ENCODE measurements at places on chromosomes 16 and 17.

DNA sequence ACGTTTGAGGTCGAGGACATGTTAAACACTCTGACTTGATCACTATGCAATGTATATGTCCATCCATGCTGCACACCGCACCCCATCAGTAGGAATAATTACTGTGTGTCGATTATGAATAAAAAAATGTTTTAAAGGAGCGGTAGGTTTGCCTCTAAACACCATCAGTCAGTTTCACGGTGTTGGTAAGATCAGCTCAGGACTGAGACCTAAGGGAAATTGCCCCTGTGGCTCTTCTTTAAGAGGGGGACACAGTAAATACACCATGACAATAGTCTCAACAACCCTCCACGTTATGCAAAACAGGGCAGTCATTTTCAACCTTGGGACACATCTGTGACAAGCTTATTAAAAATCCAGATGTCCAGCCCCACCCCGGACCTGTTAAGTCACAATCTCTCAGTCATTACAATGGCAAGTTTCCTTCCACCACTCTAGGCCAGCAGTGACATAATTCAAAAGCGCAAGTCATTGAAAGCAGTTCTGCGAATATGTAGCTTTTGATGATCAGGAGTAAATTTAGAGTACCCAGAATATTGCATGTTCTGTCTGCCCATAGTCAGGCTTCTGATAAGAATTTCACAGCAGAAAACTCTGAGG lies 1.2 kb downstream of the ATMIN start:
- peak; percentile 78 for DNase-seq

DNA sequence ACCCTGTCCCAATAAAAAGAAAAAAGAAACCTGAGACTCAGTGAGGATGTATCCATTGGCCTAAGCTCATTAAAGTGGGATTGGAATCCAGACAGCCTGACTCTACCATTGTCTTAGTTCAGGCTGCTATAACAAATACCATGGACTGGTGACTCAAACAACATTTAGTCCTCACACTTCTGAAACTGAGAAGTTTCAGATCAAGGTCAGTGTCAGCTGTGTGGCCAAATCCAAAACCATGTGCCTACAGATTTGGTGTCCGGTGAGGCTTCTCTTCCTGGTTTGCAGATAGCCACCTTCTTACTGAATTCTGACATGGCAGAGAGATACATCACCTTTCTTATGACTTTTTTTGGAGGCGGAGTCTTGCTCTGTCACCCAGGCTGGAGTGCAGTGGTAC lies 53.3 kb upstream of the KDM8 start:
- DNase-seq, result no peak

DNA sequence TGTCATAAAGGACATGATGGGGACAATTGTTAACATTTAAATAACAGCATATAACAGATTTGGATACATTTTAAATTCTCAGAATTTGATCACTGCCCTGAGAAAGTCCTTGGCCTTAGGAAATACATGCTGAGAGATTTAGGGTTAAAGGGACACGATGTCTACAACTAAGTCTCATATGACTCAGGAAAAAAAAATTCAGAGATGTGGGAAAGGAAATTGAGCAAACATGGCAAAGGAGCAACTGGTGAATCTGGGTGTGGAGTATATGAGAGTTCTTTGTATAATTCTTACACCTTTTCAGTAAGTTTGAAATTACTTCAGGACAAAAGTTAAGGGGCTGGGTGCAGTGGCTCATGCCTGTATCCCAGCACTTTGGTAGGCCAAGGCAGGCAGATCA lies 18.2 kb downstream of the MPP3 start:
- DNase-seq, result no peak

DNA sequence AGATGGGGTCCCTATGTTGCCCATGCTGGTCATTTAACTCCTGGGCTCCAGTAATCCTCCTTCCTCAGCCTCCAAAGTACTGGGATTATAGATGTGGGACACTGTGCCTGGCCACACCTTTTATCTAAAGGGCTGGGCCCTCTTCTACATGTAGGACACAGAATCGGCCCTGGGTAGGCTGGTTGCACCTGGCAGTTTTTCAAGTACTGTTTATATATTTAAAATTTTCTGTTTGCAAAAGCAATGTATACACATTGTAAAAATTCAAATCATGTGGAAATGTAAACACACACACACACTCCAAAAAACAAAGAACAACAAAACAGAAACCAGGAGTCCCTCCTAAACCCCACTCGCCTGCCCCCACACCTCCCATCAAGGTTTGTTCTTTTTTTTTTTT lies 28.1 kb upstream of the SIAH1 start:
- no peak for DNase-seq

GRCh38 chr16:66605177-66605978 lies 874 bp downstream of the CMTM3 start:
- DNase-seq, result peak; percentile 41

DNA sequence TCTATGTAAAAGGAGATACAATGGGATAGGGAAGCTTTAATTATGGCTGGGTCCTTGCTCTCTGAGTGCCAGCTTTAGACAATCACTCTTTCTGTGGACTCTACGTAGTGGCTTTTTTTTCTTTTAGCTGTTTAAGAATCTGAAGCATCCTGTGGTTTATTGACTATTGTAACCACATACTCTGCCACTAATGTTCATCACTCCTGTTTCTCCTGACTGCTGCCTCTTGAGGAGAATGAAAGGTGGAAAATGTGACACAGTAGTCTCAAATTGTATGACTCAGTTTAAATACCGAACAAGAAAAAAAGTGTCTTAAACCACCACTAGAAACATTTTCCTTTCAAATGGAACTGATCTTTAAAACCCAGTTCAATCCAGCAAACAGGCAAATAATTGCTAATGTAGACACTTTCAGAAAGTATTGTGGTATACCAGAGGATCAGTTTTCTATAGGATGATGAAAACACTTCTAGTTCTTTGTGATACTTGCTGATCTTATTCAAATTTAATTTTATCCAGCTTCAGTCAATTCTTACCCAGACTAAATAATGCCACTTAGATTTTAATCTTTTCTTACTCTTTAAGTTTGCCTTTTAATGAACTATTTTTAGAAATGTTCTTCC lies 302.7 kb upstream of the PMFBP1 start:
- DNase-seq, result no peak

- DNase-seq, result no peak
Observed at GRCh38 chr16:14232106-14232864, 161.2 kb downstream of the MRTFB start.

DNA sequence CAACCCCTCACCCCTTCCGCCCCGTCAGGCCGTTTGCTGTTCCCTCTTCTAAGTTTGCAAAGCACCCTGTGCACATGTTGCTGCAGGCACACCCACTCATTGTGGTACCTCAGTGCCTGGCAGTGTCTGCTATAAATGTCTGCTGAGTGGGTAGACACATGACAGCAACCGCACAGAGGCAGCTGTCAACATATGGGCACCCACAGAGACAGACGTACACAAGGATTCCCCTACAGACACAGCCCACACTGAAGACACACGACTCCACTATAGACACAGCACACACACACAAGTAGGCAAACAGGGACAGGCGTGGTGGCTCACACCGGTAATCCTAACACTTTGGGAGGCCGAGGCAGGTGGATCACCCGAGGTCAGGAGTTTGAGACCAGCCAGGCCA lies 17.8 kb upstream of the CRK start:
- no peak for DNase-seq

DNA sequence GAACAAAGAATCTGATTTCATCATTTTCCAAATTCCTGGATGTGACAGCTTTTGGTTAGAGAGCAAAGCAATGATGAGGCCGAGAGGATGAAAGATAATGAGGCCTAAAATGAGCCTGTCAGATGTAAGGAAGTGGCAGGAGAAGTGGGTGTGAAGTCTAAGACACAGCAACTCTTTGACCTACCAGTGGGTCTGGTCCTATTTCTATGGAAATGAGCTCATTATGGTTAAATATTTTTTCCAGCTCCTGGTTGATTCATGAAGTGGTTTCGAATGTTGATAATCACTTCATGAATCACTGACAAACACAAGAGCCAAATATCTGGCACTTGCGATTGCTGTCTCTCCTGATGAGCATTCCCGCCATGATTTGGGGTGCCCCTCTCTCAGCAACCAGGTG lies 273.3 kb upstream of the CDH5 start:
- DNase-seq, result no peak

DNA sequence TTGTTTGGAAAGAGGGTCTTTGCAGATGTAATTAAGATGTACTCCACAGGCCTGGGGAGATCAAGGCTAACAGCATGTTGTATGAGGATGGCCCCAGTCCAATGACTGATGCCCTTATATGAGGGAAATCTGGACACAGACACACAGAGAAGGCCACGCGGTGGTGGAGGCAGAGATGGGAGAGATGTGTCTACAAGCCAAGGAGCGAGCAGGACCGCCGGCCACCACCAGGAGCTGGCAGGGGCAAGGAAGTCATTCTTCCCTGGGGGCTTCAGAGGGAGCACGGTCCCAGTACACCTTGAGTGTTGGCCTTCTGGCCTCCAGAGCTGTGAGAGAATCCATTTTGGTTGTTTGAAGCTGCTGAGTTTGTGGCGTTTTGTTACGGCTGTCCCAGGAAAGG lies 14.7 kb downstream of the SOCS3 start:
- DNase-seq, result no peak

DNA sequence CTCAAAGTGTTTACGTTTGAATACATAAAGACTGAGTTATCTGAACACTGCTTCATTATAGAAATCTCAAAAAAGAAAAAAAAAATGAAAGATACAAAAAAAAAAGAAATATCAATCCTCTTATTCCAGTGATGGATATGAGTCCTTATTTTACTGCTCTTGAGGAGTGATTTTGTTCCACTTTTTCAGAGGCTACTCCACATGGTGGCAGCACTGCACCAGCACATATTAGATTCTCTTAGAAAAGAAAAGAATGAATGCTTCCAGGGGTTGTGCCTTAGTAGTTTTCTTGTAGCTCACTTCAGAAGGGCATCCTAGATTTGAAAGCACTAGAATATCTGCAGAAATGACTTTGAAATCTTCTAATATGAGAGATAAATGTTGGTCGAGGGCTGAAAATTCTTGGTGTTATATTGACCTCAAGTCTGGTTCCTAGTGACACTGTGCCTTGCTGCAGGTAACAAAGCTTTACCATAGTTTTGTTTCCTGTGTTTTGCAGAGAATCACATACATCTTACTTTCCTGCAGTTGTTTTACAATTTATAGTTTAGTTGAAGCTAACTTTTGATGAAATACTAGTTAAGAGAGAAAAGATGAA lies 25.9 kb downstream of the AP2B1 start:
- peak; percentile 79 for DNase-seq

DNA sequence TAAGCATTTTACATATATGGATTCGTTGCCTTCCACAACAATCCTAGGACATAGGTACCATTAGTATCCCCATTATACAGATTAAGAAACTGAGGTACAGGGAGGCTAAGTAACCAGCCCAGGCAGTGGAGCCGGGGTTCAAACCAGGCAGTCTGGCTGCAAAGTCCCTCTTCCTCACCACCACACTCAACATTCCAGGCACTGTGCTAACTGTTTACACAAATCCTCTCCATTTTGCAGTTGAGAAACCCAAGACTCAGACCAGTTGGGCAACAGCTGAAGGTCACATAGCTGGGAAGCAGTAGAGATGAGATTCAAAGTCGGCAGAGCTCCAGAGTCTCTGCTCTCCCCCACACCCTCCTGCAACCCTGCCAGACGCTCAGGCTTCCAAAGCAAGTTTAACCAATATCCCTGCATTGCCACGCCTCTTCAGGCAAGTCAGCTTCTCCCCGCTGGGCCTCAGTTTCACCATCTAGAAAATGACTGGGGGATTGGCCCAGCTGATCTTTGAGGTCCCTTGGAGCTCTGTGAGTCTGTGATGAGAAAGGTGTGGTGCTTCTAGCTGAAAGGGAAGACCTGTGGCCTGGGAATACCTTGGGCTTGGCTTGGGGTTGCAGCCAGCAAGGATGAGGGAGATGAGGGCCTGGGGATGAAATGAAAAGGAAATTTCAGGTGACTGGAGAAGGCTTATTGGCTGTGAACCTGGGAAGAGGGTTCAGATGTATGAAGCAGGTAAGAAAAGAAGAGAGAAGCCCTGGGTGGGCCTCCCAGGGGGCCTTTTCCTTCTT lies 14.0 kb downstream of the CCR7 start:
- DNase-seq, result no peak

DNA sequence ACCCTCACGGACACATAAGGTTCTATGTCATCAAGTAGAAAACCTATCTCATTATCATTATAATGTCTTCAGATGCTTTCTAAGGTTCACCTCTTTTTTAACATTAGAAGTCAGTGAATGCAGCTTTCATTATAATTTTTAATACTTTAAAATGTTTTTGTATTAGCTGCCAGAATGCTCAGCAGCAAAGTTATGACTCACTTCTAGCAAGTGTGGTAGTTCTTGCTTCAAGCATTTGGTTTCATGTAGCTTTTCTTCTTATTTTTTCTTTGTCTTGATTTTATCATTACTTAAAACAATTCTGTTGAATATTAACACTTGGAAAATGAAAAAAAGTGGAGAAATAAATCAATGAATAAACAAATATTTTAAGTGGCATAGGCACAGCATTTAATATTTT lies 23.4 kb downstream of the LPCAT2 start:
- DNase-seq, result no peak

- DNase-seq, result no peak
Observed at GRCh38 chr16:1124291-1124690, 28.2 kb upstream of the C1QTNF8 start.

GRCh38 chr17:8941980-8942622 lies 23.4 kb downstream of the PIK3R5 start:
- DNase-seq, result no peak

DNA sequence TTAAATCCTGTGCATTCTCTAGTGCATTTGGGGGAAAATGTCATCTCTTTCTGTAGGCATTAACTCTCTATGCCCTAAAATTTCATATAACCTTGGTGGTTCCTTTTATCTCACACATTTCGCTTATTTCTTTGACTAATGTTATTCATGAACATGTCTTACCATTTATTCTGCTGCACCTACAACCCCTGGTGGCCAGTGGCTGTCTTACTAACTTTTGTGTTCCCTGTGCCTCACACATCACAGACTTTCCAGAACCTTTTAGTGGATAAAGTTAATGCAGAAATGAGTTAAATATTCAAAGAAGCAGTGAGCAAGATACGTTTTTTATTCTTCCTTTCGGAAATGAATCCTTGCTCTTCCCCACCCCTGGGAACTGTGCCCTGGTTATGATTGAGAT lies 111.9 kb downstream of the CDH13 start:
- DNase-seq, result no peak

DNA sequence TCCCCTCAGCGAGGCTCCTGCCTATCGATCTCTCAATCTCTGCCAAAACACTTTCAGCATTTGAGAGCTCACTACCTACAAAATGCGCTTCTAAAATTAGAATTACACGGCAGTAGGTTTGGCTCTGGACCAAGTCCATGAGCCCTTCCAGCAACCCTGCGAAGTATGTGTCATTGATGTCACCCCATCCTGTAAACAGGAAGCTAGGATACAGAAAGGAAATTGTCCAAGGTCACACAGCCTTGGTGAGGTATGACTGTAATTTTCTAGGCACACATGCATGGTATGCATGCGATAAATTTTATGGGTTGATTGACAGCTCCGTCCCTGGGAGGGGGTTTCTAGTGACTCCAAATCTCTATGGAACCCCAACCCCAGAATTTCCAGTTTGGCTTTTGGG lies 330.3 kb upstream of the CDH5 start:
- no peak for DNase-seq
